PC-3 (cell line): ENCODE measurements at places on chromosomes 13 and 19. TPM values are rescaled to one million over a fixed set of nuclear protein-coding genes. Genes with fewer than 3 reads are reported as not detected.

Gene CGB1
- total RNA-seq: 0.95 TPM in 1 of 2 replicates, not detected in the other

Gene LRFN3
- total RNA-seq: 4.1 and 4.8 TPM in 2 replicates

Gene SLC1A6
- 4.4 and 9.6 TPM in 2 replicates for total RNA-seq

Gene NOVA2
- 0.06 TPM in 1 of 2 replicates, not detected in the other for total RNA-seq

Gene KIR3DL2
- not detected in 2 replicates for total RNA-seq

Gene BRSK1
- total RNA-seq: 5.1 and 8.7 TPM in 2 replicates

Gene URI1
- 31.0 and 32.4 TPM in 2 replicates for total RNA-seq

Gene ZSCAN22
- 4.0 and 4.3 TPM in 2 replicates for total RNA-seq

Gene KIR2DL3
- not detected in 2 replicates for total RNA-seq

Gene CYP4F3
- not detected in 2 replicates for total RNA-seq

Gene INSL3
- not detected in 2 replicates for total RNA-seq

Gene LATS2
- total RNA-seq: 11.0 and 11.1 TPM in 2 replicates

Gene RYR1
- not detected in 2 replicates for total RNA-seq

Gene HPN
- total RNA-seq: 0.18 TPM in 1 of 2 replicates, not detected in the other

Gene GPR12
- not detected in 2 replicates for total RNA-seq

Gene PRSS57
- total RNA-seq: not detected in 2 replicates

Gene ATCAY
- total RNA-seq: not detected in 2 replicates

Gene FSD1
- 8.7 and 11.3 TPM in 2 replicates for total RNA-seq

Gene MYO16
- total RNA-seq: not detected in 2 replicates

Gene PTH2
- total RNA-seq: not detected in 2 replicates

Gene OLFM4
- not detected in 2 replicates for total RNA-seq
